Non-pigmented ciliary epithelial cell (primary cell): ENCODE measurements at places on chromosomes 11 and 22.

- no peak for DNase-seq
Measured at GRCh38 chr11:134040386-134041302, 28.2 kb upstream of the JAM3 start.

GRCh38 chr22:42439021-42439567 is 6.9 kb upstream of the NFAM1 start:
- DNase-seq: no peak

DNA sequence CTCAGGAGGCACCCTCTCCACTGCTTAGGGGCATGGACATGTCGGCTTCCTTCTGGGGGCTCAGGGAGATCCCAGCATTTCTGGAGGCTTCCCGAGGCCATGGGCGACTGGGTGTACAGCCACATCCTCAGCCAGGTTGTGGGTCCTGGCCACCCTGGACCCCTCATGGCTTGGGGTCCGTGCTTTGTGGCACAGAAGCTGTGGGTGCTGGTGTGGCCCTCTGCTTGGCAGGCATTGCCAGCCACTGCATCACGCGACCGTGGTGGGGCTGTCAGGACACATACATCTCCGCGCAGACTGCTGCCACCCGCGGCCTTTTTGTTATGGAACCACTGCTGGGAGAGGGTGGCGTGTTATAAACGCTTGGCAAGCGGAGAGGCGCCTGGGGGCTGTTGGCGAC is 1174.9 kb downstream of the BRD1 start:
- no peak for DNase-seq

GRCh38 chr22:41940832-41941765 is 5.9 kb downstream of the CENPM start:
- DNase-seq: peak; percentile 44

- DNase-seq: no peak
Measured at GRCh38 chr11:78941226-78941851, 366.7 kb upstream of the NARS2 start.

- no peak for DNase-seq
Measured at GRCh38 chr22:23396362-23397007, 183.6 kb downstream of the IGLL1 start.

GRCh38 chr11:113103932-113104690 is 142.9 kb downstream of the NCAM1 start:
- no peak for DNase-seq

GRCh38 chr22:31122196-31122531 is 602 bp upstream of the INPP5J start:
- no peak for DNase-seq

- peak; percentile 32 for DNase-seq
Measured at GRCh38 chr22:38461414-38462081, 6.3 kb upstream of the KDELR3 start.

- DNase-seq: no peak
Measured at GRCh38 chr22:40525250-40525884, 111.2 kb downstream of the MRTFA start.

GRCh38 chr11:117515892-117516787 is 188.5 kb downstream of the CEP164 start:
- no peak for DNase-seq

DNA sequence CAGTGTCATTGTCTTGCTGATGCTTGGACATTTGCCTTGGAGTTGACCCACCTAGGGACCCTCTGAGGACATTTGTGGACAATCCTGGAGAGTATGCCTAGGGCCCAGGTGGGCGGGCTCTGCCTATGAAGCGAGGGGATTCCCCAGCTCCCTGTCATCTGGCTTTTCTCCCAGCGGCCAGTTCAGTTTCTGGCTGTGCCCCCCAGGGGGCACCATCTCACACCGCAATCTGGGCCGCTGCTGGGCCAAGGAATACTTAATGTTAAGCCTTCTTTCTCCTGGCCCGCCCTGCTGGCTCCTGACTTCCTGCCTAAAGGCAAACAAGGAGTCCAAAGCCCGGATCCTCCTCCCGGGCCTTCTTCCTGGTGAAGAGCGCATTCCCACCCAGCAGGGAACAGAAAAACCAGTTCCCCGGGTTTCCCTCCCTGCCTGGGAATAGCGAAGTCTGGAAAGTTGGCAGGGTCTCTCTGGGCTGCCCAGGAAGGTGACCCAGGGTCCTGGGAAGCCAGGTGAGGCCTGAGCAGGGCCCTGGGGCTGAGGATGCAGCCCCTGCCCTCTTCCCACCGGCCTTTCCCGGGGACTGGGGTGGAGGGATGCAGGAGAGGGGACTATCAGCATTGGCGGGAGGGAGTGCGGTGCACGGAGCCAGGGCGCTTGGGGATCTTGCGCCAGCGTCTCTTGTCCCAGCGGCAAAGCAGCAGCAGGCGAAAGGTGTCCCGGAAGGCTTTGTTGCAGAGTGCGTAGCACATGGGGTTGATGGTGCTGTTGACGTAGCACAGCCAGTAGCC is 11.9 kb downstream of the CHRM1 start:
- DNase-seq: peak; percentile 18

GRCh38 chr11:120017582-120018150 is 120.2 kb downstream of the TRIM29 start:
- no peak for DNase-seq

- no peak for DNase-seq
Measured at GRCh38 chr11:66970371-66970806, 4.7 kb upstream of the C11orf86 start.

DNA sequence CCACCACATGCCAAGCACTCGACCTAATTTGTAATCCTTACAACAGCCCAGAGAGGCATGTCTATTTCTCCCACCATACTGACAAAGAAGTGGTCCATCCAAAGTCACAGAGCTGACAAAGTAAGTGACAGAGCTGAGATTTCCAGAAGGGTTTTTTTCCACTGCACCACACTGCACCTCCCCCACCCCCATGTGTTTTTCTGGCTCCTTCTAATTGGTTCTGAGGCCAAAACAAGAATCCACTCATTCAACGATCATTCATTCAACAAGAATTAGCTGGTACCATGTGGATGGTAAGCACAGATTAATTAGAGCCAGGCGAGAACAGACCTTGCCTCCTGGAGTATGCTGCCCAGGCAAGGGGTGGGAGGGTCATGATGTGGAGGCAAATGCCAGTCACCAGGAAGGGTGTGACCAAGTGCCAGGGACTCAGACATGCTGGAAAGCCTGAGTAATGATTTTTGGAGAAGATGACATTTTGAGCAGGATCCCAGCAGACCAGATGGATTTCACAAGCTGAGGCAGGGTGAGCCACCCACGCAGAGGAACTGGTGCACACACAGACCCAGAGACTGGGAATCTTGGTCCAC is 14.9 kb upstream of the PRG2 start:
- no peak for DNase-seq

DNA sequence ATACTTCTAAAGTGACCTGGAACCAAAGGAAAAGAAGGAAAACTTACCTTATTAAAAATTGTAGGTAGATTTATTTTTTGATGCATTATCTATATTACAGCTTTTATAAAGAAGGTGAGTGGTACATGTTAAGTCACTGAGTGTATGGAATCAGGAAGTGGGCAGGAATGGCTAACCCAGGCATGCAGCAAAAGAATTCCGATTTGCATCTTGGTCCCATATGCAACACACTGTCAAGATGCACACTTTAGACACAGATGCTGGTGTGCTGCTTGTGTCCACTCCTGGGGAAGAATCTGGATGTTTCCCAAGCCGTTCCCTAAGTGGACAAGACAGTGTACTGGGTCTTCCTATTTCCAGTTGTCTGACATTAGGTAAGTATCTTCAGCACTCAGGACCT is 99.9 kb upstream of the SORL1-AS1 start:
- DNase-seq: no peak

DNA sequence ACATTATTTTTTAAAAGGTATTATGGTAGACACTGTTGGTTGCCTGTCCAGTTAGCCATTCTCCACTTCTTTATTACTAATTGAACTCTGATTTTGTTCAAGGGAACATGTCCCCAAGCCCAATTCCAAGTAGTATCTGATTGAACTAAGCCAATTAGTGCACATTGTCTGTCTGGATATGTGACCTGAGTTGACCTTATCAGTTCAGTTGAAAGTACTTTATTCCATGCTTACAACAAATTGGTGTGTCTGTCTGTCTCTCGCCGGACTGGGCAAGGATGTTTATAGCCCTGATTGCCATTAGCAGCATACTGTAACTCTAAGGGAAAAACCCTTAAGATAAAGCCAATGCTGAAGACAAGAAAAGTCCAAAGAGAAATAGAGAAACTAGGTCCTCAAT is 85.6 kb downstream of the INTS4 start:
- DNase-seq: no peak

GRCh38 chr11:36243641-36244040 is 45.6 kb downstream of the COMMD9 start:
- no peak for DNase-seq

GRCh38 chr11:20934516-20934915 is 265.1 kb downstream of the NELL1 start:
- DNase-seq: no peak

GRCh38 chr11:87726506-87726905 is 448.7 kb downstream of the RAB38 start:
- no peak for DNase-seq

GRCh38 chr22:45656577-45656976 is 15.1 kb upstream of the ATXN10 start:
- DNase-seq: no peak

- no peak for DNase-seq
Measured at GRCh38 chr11:27211370-27212127, 151.5 kb downstream of the CCDC34 start.

DNA sequence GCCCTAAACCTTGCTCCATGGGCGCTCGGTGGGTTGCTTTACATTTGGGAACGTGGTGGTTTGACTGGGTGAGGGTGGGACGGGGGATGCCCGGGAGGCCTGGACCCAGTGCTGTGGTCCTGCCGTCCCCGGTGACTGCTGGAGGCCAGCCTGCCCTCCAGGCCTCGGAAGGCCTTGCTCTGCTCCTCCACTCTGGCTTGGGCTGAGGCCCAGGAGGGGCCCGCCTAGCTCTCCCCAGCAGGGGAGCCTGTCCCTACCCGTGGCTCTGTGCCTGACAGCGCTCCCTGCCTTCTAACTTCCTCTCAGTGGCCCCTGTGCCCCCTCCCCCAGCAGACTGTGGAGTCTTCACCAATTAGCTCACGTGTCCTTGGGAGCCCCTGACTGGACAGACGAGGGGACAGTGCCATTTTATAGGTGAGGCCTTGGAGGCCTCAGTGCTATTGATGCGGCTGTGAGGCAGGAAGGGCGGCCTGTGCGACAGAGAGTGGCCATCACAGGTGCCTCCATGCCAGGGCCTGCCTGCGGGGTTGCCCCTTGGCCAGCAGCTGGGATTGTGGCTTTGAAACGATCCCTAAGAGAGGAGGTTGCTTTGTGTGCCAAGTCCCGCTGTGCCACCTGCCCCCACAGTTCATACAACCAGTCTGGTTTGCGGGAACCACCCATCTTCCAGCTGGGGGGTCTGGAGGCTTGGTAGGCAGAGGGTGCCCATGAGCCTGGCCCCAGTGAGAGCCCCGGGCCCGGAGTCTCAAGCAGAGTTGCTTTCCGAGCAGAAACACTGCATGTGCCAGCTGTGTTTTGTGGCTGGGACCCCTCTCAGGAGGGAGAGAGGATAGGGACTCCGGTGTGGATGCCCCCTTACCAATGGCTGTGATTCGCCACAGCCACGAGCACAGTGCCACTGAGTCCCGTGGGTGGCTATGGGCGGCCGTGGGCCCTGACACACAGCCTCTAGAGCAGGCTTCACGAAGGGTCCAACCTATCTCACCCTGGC is 17.7 kb downstream of the TPCN2 start:
- no peak for DNase-seq

DNA sequence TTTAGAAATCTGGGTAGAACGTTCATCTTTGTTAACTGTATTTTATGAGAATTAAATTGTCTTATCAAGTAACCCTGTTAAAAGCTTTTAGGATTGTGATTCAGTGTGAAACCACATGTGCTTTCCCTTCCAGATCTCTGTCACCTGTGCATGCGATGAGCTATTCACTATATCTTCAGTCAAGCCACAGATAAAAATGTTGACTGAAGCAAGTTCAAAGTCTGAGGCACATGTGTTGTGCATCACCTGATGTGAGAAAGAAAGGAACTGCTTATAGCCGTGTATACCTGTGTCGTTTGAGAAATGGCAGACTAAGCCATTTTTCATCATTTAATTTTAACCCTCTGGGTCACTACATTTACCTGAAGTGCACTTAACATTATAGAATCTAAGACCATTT is 1088.9 kb upstream of the TENM4 start:
- no peak for DNase-seq

- DNase-seq: no peak
Measured at GRCh38 chr11:107858217-107859070, at the start of gene SLC35F2. Gene SLC35F2, minus strand, starts transcription at chr11:107858787. Its CDS starts 20 bp downstream, at chr11:107858767.

DNA sequence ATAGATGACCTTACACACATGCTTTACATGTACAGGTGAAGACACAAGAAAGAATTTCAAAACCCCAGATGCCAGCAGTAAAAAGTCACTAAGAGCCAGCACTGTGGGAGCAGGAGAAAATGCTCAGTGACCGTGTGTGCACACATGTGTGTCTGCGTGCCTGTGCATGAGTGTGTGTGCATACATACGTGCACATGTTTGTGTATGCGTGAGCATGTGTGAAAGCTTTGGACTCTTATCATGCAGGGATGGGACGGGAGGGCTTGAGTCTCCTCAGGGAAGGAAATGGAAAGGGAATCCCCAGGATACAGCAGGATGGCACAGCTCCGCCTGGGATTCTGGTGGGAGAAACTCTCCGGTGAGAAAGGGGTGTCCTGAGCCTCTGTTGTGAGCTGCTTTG is 121.5 kb upstream of the B3GAT1 start:
- no peak for DNase-seq

GRCh38 chr11:69511358-69512055 is 30.0 kb downstream of the LINC01488 start:
- peak; percentile 10 for DNase-seq

GRCh38 chr11:47895035-47895434 is 46.9 kb upstream of the NUP160 start:
- no peak for DNase-seq

- DNase-seq: no peak
Measured at GRCh38 chr11:68838572-68838964, 3.1 kb downstream of the CPT1A start.

DNA sequence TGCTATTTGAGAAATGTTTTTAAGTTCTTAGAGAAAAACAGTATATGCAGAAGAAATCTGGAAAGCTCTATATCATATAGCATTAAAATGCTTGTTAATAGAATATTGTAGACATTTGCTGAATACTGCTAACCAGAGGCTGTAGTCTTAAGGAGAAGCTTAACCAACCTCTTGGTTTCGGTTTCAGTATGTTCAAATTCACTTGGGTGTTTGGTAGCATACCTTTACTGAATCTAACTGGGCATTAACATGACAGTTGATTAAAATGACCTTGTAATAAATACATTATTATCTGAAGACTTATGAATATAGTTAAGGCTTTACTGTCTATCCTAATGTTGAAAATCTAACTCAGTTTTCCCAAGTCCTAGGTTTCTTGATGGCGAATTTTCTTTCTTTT is 5.4 kb downstream of the PCF11 start:
- no peak for DNase-seq

- DNase-seq: no peak
Measured at GRCh38 chr11:13061294-13061990, 52.3 kb downstream of the RASSF10 start.

DNA sequence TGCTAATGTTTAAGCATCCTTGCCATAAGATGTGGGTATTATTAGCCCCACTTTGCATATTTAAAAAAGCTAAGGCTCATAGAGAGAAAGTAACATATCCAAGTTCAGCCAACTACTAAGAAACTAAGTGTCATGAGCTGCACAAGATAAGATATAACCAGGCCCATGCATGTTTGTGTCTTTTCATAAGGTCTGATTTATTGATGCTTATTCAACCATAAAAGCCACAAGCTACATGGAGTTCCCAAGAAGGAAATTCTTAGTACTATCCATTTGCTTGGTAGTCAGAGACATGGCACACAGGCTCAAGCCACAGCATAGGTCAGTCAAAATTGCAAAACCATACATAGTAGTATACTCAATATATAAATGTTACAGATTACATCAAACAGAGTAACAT is 488.5 kb downstream of the SOX6 start:
- DNase-seq: no peak
